ENCODE measurements at places on chromosomes 2 and 18.

- H3K27ac ChIP-seq, result no peak overlapping the region
- H3K4me1 ChIP-seq, result peaks cover 18% of the 10 kb centered on the region
- H3K36me3 ChIP-seq, result peaks cover 6% of the 10 kb centered on the region
- DNase-seq, result no peak
- no peaks in the 10 kb centered on the region for H3K27me3 ChIP-seq
These were observed 17.3 kb downstream of the PCARE start for GRCh38 chr2:29057006-29057405.

DNA sequence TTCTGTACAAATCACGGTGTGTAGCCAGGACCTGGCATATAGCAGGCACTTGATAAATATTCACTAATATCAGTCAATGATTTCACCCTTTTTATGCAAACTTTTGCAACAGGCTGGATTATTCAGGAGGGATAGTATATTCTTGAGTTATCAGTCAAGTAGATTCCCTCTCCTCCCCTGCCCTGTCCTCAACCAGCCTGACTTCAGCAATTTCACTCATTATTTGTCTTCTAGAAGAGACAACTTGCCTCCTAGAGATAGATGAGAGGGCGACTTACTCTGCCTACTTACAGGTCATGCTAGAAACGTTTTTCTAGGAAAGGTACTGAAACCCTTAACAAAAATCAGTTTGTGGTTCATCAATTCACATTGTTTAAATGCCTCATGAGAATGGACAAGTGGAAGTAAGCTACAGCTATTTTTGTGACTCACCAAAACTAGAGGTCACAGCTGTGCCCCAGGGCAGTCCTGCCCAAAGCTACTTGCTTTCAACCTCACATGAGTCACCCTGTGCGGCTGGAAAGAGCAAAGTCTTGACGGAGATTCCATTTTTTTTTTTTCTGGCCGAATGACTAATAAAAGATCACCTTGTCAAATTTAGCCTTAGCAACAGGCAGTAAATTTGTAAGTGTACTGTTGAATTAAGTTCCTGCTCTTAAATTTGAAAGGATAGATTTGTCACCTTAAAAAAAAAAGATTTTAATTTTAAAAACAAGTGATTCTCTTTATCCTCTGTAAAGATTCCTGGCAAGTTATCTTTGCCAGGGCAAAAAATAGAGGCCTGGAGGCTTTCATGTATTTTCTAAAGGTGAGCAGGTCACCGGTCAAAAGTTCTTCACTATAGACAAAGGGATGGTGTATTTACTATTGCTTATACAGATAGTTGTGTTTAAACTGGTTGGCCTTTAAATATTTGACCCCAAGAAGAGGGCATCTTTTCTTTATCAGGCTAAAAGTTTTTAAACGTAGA, 109.0 kb upstream of the SLC35G4 start:
- peak overlapping the region; percentile 66 for H3K27ac ChIP-seq
- no peak overlapping the region for H3K4me3 ChIP-seq
- peaks cover 11% of the 10 kb centered on the region for H3K27me3 ChIP-seq
- peaks cover 21% of the 10 kb centered on the region for H3K4me1 ChIP-seq
- no peaks in the 10 kb centered on the region for H3K36me3 ChIP-seq

- H3K27me3 ChIP-seq, result no peaks in the 10 kb centered on the region
- DNase-seq, result no peak
- H3K27ac ChIP-seq, result peak overlapping the region; percentile 94
- peak overlapping the region; percentile 94 for H3K4me3 ChIP-seq
- peaks cover 11% of the 10 kb centered on the region for H3K4me1 ChIP-seq
These were observed 593 bp upstream of the NRBP1 start for GRCh38 chr2:27427863-27428212.

- no peaks in the 10 kb centered on the region for H3K36me3 ChIP-seq
- H3K4me3 ChIP-seq, result no peak overlapping the region
- peaks cover 18% of the 10 kb centered on the region for H3K4me1 ChIP-seq
- H3K27me3 ChIP-seq, result no peaks in the 10 kb centered on the region
These were observed 5.9 kb upstream of the RNF152 start for GRCh38 chr18:61898640-61899101.

- DNase-seq, result no peak
- no peak overlapping the region for H3K4me3 ChIP-seq
- H3K27ac ChIP-seq, result no peak overlapping the region
- peaks cover 63% of the 10 kb centered on the region for H3K27me3 ChIP-seq
These were observed 9.9 kb downstream of the AQP12B start for GRCh38 chr2:240672701-240673190.

GRCh38 chr2:128726911-128727310, 408.2 kb upstream of the HS6ST1 start:
- H3K4me3 ChIP-seq, result no peak overlapping the region
- no peaks in the 10 kb centered on the region for H3K27me3 ChIP-seq
- peaks cover 27% of the 10 kb centered on the region for H3K4me1 ChIP-seq
- no peaks in the 10 kb centered on the region for H3K36me3 ChIP-seq
- DNase-seq, result no peak

DNA sequence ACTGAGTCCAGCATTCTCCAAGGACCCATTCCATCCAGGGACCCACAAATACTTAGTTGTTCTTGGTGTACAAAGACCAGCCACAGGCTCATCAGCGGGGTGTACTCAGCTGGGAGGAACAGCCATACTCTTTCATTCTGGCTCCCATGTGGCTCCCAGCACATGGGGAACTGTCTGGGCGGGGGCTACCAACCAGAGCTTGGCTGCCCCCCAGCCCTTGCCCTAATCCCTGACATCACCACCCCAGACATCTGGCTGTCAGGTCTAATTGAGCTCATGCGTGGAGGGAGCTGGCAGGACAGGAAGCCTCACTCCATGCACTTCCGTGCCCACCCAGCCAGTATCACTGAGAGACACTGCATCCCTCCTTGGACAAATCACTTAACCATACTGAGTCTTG, 283.6 kb downstream of the DYSF start:
- no peak overlapping the region for H3K27ac ChIP-seq
- no peaks in the 10 kb centered on the region for H3K4me1 ChIP-seq
- H3K27me3 ChIP-seq, result peaks cover 50% of the 10 kb centered on the region

DNA sequence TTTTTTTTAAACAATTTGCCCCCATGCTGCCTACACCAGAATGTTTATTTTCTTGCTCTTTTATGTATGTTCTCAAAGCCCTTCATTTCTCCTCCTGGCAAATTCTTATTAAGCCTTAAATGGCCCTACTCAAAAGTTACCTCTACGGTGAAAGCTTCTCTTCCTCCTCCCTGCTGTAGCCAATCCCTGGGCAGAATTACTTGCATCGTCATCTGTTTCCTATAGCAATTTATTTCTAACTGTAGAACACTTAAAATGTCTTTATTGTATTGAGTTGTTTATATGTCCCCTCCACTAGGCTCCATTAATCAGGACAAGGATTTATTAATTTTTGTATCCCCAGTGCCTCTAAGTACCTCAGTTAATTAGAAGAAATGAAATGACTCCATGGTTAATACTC, 2.5 kb upstream of the RAD51AP2 start:
- DNase-seq, result no peak
- H3K4me3 ChIP-seq, result no peak overlapping the region
- H3K27ac ChIP-seq, result no peak overlapping the region
- H3K36me3 ChIP-seq, result no peaks in the 10 kb centered on the region
- peaks cover 2% of the 10 kb centered on the region for H3K4me1 ChIP-seq

DNA sequence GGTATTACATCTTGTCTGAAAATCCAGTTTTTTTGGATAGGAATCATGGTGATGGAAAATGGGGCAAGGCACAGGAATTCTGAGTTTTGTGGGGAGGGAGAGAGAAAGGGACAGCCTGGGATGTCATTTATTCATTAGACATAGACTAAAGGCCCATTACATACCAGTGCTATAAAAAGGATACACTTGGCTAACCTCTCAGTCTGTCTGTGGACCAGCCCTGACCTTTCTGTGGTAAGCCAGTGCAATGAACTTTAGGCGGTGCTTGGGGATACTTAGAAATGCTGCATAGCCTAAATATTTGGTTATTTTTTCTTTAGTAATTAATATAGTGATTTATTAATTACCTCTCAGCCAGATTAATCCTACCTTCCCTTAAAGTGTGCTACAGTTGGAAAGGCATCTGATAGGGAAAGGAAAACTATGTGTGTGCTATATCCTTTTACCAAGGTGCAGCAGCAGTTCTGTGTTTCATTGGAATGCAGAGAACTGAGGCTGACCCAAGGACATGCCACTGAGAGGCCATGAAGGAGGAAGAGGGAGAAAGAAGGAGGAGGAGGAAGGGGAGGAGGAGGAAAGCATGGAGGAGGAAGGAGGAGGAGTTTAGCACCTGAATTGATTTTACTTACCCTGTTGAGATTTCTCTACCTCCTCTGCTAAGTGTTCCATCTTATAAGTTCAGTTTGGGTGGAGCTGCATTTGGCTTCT, 37.5 kb downstream of the KCNS3 start:
- no peak overlapping the region for H3K4me3 ChIP-seq
- no peaks in the 10 kb centered on the region for H3K36me3 ChIP-seq
- H3K27me3 ChIP-seq, result no peaks in the 10 kb centered on the region
- DNase-seq, result no peak
- no peak overlapping the region for H3K27ac ChIP-seq
- H3K4me1 ChIP-seq, result no peaks in the 10 kb centered on the region

GRCh38 chr2:234496055-234496834, 636 bp downstream of the ARL4C start:
- H3K4me1 ChIP-seq, result peaks cover 29% of the 10 kb centered on the region
- peak overlapping the region; percentile 55 for H3K27ac ChIP-seq
- no peaks in the 10 kb centered on the region for H3K27me3 ChIP-seq
- DNase-seq, result peak; percentile 30
- H3K36me3 ChIP-seq, result no peaks in the 10 kb centered on the region

GRCh38 chr2:240191001-240191400, 50.5 kb upstream of the OTOS start:
- H3K36me3 ChIP-seq, result no peaks in the 10 kb centered on the region
- peaks cover 77% of the 10 kb centered on the region for H3K27me3 ChIP-seq
- H3K27ac ChIP-seq, result no peak overlapping the region
- H3K4me3 ChIP-seq, result no peak overlapping the region
- DNase-seq, result no peak

DNA sequence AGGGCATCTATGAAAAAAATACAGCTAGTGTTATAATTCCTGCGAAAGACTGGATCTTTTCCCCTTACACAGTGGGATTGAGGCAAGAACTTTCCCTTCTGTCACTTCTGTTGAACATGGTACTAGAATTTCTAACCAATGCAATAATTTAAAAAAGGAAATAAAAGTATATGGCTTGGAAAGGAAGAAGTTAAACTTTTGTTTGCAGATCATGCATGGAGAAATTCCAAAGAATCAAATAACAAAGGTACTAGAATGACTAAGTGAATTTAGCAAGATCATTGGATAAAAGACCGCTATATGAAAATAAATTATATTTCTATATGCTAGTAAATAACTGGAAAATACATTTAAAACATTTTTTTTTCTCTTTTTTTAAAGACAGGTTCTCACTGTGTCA, 31.0 kb upstream of the SH3BP4 start:
- no peak overlapping the region for H3K27ac ChIP-seq
- H3K4me1 ChIP-seq, result no peaks in the 10 kb centered on the region
- no peak overlapping the region for H3K4me3 ChIP-seq
- no peak for DNase-seq
- peaks cover 5% of the 10 kb centered on the region for H3K36me3 ChIP-seq
- no peaks in the 10 kb centered on the region for H3K27me3 ChIP-seq

DNA sequence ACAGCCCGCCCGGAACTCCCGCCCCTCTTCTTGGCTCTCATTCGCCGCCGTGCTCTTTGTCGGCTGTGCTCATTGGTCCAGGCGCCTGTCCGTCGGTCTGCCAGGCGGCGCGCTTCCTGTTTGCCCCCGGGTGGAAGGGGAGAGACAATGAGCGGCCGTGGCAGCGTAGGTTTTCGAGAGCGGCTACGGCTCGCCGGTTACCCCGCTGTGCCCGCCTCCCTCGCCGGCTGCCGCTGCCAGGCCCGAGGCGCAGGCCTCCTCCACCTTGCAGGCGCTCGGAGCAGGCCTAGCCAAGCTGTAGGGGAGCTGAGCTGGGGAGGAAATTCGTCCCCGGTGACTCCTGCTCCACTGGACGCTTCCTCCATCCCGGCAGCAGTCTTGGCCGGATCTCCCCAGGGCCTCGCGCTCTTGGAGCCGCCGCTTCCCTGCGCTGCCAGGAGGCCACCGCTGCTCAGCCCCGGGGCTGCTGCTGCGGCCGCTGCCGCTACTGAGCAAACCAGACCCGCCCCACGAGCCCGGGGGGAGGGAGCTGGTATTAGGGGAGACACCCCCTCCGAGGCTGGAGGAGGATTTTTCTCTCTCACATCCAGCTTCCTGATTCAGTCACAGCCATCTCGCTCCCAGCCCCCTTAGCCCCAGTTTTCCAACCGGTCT, at the start of gene SP3:
SP3 (minus strand) TSS at position 2 of the 654 bp plus-strand sequence. CDS start 202 bp downstream, outside the sequence.
- H3K27me3 ChIP-seq, result no peaks in the 10 kb centered on the region
- H3K4me1 ChIP-seq, result peaks cover 12% of the 10 kb centered on the region
- peaks cover 9% of the 10 kb centered on the region for H3K36me3 ChIP-seq
- peak; percentile 97 for DNase-seq
- peak within 1 kb of the TSS; percentile 87 for H3K4me3 ChIP-seq

DNA sequence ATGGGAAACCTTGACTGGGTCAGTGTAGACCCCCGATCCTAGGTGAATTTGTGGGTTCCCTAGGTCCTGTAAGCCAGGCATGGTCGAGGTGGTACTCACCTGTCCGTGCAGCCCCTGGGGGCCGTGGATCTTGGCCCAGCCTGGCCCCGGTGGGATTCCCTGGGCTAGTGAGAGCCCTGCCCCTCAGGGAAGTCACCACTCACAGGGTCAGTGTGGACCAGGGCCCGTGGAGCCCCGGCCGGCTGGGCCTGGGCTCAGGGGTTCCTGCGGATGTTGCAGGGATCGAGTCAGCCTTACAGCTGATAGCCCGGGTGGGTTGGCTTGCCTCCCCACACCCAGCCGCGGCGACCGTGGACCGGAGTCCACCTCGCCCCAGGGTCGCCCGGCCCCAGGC, 528 bp downstream of the ATG9A start:
- H3K4me3 ChIP-seq, result peak overlapping the region; percentile 100
- DNase-seq, result no peak
- peak overlapping the region; percentile 99 for H3K27ac ChIP-seq
- peaks cover 12% of the 10 kb centered on the region for H3K4me1 ChIP-seq

DNA sequence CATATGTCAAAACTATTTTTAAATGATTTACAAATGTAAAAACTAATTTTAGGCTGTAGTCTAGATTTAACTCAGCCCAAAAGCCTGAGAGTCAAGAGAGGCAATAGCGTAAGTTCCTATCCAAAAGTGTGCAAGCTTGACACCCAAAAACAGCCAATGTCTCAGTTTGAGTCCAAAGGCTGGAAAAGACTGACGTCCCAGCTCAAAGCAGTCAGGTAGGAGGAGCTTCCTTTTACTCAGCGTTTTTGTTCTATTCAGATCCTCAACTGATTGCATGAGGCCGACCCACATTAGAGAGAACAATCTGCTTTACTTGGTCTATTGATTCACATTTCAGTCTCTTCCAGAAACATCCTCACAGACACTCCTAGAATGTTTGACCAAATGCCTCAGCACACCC, 51.8 kb downstream of the MYL12B start:
- H3K27ac ChIP-seq, result no peak overlapping the region
- H3K4me3 ChIP-seq, result no peak overlapping the region
- H3K36me3 ChIP-seq, result peaks cover 6% of the 10 kb centered on the region
- peaks cover 6% of the 10 kb centered on the region for H3K4me1 ChIP-seq
- no peaks in the 10 kb centered on the region for H3K27me3 ChIP-seq
